ENCODE measurements at places on chromosomes 7 and 10.

- DNase-seq, result no peak
Observed at GRCh38 chr10:60611291-60611747, 167.0 kb upstream of the CDK1 start.

DNA sequence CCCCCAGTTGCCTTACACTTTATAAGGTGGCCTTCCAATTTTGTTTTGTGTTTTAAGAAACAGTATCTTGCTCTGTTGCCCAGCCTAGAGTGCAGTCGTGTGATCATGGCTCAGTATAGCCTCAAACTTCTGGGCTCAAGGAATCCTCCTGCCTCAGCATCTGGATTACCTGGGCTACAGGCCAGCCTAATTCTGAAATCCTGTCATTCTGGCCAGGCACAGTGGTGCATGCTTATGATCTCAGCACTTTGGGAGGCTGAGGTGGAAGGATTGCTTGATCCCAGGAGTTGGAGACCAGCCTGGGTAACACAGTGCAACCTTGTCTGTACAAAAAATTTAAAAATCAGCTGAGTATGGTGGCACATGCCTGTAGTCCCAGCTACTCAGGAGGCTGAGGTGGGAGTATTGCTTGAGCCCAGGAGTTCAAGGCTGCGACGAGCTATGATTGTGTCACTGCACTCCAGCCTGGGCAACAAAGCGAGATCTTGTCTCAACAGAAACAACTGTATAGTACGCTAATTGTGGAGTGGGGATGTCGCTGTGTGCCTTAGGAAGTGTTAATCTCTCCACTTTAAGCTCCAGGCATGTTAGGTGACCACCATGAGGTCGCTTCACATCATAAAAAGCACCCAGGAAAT, 24.7 kb upstream of the RBM33 start:
- no peak for DNase-seq

GRCh38 chr10:20473023-20473760, 423.9 kb downstream of the NEBL start:
- DNase-seq, result no peak

- DNase-seq, result no peak
Observed at GRCh38 chr10:127194111-127194510, 2.3 kb downstream of the INSYN2A start.

GRCh38 chr10:9885761-9886160, 1131.9 kb upstream of the CELF2 start:
- DNase-seq, result no peak

DNA sequence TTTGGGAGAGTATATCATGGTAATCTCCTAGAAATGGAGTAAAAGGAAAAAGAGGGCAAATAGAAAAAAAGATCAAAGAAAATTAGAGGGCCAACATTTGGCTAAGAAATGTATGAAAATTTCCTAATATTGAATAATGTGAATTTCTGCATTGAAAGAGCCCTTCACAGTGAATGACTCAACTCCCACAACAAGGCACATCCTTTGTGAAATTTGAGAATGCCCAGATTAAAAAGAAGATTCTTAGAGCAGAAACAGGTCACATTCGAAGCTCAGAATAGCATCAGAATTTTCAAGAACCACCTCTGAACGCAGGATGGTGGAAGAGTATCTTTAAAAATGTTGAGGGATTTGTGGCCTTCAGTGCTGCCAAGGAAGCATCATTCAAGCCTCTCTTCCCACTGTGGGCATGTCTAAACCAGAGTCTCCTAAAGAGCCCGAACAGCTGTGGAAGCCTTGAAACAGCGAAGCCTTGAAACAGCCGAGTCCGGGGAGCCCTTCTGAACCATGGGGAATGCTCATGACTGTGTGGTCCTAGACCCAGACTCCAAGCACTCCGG, 43.6 kb downstream of the GUSB start:
- DNase-seq, result no peak

DNA sequence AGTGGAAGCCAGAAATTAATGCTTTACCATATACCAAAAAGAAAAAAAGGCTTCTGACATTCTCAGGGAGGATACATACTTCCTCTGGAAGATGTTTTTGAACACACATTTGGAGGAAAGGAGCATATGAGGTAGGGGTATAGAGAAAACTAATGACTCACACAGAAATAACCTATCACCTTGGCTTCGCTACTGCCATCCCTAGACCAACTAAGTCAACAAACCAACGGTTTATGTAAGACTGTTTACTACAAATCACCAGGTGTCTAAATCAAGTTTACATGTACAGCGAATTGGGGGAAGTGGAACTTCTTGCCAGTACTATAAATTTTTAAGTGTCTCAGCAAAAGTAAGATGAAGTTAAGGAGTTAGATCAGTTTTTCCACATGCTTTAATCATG, 96.9 kb downstream of the NT5C2 start:
- DNase-seq, result no peak

DNA sequence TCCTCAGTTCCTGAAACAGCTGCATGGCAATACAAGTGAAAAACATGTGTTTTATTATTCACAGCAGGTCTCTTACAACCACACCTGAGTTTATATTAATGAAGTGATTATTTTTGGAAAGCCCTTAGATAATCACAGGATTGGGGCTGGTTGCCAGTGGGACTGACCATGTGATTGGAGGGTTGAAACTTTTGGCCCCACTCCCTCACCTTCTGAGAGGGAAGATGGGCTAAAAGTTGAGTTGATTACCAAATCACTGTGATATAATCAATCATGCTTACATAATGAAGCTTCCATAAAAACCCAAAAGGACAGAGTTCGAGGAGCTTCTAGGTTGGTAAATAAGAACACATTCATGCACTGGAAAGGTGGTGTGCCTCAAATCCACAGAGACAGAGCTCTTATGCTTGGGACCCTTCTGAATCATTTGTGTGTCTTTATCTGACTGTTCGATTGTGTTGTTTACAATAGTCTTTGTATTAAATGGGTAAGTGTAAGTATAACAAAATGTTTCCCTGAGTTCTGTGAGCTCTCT, 393.9 kb downstream of the RPS24 start:
- no peak for DNase-seq

GRCh38 chr10:122659651-122660050, 40.0 kb downstream of the C10orf120 start:
- no peak for DNase-seq

DNA sequence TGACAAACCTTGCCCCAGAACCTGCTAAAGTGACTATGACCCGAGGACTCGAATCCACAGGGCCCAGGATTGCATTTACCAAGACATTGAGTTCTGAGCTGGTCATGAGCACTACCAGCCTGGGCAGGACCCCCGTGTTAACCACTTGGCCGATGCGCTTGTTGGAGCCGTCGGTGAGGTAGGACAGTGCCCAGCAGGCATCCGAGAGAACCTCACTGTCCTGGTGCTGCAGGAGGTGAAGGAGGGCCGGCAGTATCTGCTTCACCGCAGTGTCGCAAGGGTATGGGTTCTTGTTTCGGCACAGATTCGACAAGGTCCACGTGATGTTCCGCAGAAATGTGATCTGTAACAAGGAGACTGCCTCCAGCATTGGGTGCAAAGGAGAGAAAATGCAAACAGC, 19.7 kb downstream of the KPNA7 start:
- DNase-seq, result no peak

- no peak for DNase-seq
Observed at GRCh38 chr10:482051-482501, 207.4 kb downstream of the DIP2C start.

GRCh38 chr7:133230591-133231194, 22.2 kb upstream of the EXOC4 start:
- no peak for DNase-seq
